ENCODE measurements at places on chromosomes 4 and X. TPM values are rescaled to one million over a fixed set of nuclear protein-coding genes. Genes with fewer than 3 reads are reported as not detected.

Gene GAB3
- 7.6 TPM for total RNA-seq

Gene FGFBP2
- 2.9 TPM for total RNA-seq

Gene SCARB2
- total RNA-seq: 156 TPM

Gene PCDH7
- 23.1 TPM for total RNA-seq

Gene FAT1
- 47.1 TPM for total RNA-seq

Gene GIMD1
- total RNA-seq: not detected

Gene TBC1D8B
- 4.7 TPM for total RNA-seq

Gene TCEAL7
- 15.7 TPM for total RNA-seq

Gene TTC29
- not detected for total RNA-seq

Gene CXCL9
- total RNA-seq: 0.74 TPM

Gene TACC3
- 16.0 TPM for total RNA-seq

Gene CACNA1F
- 0.25 TPM for total RNA-seq

Gene MAP9
- total RNA-seq: 3.4 TPM

DNA sequence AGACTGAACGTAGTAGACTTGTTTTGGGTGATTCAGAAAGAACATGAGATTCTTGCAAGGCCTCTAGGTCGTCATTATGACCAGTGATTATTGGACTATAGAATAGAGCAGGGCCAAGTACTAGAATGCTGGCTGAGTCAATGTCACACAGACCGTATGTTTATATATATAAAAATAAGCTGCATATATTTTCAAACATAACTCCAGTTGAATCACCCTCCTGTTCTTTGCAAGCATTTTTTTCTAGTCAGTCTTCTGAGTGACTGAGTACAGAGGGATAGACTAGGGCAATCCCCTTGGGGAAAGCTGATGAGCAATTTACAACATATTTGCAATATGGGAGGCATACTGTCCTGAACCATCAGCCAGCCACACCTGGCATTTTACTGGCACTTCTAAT lies 48.4 kb upstream of the PRPS1 start:
- DNase-seq: no peak

DNA sequence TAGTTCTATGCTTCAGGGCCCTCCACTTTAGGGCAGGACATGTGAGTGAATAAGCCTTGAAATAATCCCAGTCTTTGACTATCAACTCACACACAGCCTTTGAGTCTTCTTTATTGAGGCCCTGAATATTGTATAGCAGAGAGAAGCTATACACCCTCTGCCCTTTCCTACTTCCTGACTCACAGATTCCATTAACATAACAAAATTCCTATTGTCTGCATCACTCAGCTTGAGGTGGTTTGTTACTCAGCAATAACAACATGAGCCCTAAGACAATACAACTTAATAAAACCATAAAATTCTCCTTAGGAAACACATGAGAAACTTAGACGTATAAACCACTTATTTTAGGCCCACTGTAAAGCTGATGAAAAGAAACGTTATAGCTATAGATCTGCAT lies 680.3 kb upstream of the DIAPH2 start:
- no peak for DNase-seq

GRCh38 chr4:173319696-173320095 lies 14.5 kb downstream of the HMGB2 start:
- no peak for DNase-seq

GRCh38 chr4:148376151-148376550 lies 66.1 kb downstream of the NR3C2 start:
- no peak for DNase-seq

GRCh38 chr4:171876636-171877035 lies 63.4 kb downstream of the GALNTL6 start:
- no peak for DNase-seq

DNA sequence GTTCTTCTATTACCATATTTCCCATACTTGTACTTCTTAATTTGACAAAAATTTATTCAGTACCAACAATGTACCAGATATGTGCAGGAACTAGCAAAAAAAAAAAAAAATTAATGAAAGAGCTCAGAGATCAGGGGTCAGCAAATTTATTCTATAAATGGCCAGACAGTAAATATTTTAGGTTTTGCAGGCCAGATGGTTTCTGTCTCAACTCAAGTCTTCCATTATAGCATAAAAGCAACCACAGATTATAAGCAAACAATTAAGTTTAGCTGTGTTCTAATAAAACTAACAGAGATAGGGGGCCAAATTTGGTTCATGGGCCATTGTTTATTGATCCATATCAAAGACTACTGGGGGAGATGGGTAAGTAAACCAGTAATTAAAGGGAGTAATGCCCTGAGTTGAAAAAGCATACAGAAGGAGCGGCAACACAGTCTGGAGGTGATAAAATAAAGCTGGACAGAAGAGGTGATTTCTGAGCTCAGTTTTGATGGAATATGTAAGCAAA lies 19.3 kb downstream of the NEK1 start:
- DNase-seq: no peak

DNA sequence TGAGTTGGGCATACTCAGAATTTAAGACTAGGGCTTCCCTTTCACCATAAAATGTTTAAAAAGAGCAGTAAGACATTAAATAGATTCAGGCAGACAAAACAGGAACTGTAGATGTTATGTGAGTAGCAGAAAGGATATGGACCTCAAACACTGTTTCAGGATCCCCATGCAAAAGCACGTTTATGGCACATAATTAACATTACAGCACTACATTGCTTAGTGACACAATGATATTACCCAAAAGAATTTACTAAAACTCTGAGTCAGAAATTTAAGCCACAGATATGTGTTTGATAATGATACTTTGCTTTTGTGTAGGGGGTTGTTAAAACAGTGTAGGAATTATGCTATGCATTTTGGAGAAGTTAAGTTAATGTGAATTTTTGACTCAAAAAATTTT lies 266.3 kb downstream of the PDGFC start:
- no peak for DNase-seq

DNA sequence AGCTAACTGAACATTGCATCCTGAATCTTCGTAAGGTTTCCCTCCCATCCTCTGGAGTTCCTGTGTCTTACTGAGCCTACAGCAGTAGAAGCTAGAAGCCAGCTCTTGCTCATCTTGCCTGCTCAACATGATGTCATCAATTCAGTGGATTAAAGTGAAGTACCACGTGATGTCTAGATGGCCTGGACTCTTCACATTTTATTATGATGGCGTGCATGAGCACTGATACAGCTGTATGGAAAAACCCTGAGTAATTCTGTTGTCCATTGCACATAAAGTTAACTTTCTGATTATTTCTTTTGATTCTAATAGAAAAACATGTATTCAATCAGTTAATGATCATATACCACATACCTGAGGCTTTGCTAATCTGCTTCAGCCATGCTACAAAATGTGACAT lies 2387.7 kb upstream of the TENM3 start:
- DNase-seq: no peak

GRCh38 chr4:11635342-11635741 lies 206.6 kb upstream of the HS3ST1 start:
- DNase-seq: no peak

GRCh38 chr4:152166567-152166966 lies 369.3 kb downstream of the FBXW7 start:
- DNase-seq: no peak

- DNase-seq: no peak
Observed at GRCh38 chr4:15653864-15654592, 1.1 kb downstream of the FBXL5 start.

DNA sequence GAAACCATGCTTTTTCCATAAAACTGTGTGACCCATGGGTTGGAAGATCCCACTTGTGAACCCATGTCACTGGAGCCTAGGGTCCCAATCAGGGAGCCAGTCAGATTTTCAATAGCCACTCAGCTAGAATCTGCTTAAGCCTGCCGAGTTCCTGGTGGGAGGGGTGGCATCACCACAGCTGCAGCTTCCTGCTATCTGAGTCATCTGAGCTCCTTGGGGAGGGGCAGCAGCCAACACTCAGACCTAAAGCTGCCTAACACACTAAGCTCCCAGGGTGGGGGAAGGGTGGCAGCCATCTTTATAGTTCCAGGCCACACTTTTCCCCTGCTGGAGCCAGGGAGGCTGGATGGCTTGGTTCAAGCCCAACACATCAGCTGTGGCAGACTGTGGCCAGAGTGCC lies 350.1 kb downstream of the C4orf33 start:
- no peak for DNase-seq

Measured in vagina (tissue), 2 donors.